ENCODE measurements at places on chromosomes 16 and 17. TPM values are rescaled to one million over a fixed set of nuclear protein-coding genes. Genes with fewer than 3 reads are reported as not detected.
A peak's percentile ranks its signal among the peaks of the same experiment; 100 is the strongest.

GNG13 gene
- not detected for total RNA-seq

DNA sequence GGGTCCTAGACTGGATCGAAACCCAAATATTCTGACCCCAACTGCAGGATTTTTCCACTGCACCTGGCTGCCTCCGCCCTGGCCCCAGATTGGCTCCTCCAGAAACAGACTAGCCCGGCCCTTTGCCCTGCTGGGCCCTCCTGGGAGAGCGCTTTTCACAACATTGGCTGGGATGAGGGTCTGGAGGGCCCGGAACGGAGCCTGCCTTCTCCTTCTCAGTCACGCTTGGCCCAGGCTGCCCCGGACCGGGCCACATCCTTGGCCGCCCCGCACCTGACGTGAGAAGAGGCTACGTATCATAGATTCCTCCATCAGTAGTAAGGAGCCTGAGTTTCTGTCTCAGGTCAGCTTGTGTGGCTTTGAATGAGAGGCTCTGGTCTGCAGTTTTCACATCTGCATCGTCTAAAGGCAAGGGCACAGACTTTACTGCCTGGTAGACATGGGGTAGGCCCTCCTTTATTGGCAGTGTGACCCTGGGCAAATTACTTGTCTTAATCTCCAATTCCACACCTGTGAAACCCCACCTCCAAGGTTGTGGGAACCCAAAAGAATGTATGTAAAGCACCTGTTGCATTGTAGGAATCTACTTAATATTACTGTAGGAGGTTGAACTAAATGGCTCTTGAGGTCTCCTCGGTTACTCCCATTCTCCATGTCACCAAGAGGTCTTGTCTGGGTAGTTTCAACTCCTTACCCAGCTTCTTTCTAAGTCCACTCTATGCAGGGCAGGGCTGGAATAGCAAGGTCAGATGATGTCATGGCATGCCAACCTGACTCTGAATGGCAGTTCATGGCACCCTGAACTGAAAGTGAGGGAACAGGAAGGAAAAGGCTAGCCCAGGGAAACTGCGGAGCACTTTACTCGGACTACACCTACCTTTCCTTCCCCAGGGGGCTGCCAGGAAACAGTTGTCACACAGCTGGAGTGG, 661 bp downstream of the LRRC3C start:
- H3K4me3 ChIP-seq: peak overlapping the region; percentile 69
- H3K27me3 ChIP-seq: no peaks in the 10 kb centered on the region
- no peak for DNase-seq
- H3K27ac ChIP-seq: peak overlapping the region; percentile 2
- H3K36me3 ChIP-seq: peaks cover 3% of the 10 kb centered on the region
- peaks cover 18% of the 10 kb centered on the region for H3K4me1 ChIP-seq

GRCh38 chr17:3935140-3935542, 18.9 kb upstream of the P2RX1 start:
- peak; percentile 78 for DNase-seq
- H3K27ac ChIP-seq: no peak overlapping the region
- H3K4me1 ChIP-seq: no peaks in the 10 kb centered on the region
- H3K36me3 ChIP-seq: no peaks in the 10 kb centered on the region
- H3K27me3 ChIP-seq: no peaks in the 10 kb centered on the region

- no peaks in the 10 kb centered on the region for H3K4me1 ChIP-seq
- H3K4me3 ChIP-seq: no peak overlapping the region
- DNase-seq: no peak
- no peaks in the 10 kb centered on the region for H3K36me3 ChIP-seq
- no peaks in the 10 kb centered on the region for H3K27me3 ChIP-seq
Measured at GRCh38 chr16:17503331-17503730, 32.6 kb upstream of the XYLT1 start.

PRAC2 gene
- not detected for total RNA-seq

DNA sequence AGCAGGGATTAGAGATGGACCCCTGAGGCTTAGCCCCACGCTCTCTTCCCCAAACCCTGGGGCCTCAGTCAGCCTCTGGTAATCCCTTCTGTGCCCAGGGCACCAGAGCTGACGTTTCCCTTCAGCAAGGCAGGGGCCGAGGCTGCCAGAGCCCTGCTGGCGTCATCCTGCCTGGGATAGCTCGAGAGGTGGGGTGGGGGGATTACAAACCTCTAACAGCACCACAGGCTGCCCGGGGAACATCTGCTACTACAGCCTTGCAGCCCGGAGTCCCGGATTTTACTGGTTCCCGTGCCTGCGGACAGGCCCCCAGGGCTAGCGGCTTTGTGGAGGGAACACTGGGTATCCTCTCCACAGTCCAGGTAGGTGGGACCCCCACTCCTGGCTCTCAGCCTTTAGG, at the start of gene AANAT:
Gene AANAT, plus strand, starts transcription at position 238 of the 400 bp plus-strand sequence. CDS start 1,144 bp downstream, outside the sequence.
- no peaks in the 10 kb centered on the region for H3K27me3 ChIP-seq
- DNase-seq: no peak
- no peaks in the 10 kb centered on the region for H3K36me3 ChIP-seq
- no peak within 1 kb of the TSS for H3K27ac ChIP-seq

Measured in MCF 10A (cell line).